ENCODE measurements at places on chromosomes 6 and 20.

- no peak for DNase-seq
Measured at GRCh38 chr20:55586610-55587009, 418.7 kb downstream of the CBLN4 start.

GRCh38 chr20:53576195-53576580, 17.5 kb downstream of the ZNF217 start:
- DNase-seq, result no peak

DNA sequence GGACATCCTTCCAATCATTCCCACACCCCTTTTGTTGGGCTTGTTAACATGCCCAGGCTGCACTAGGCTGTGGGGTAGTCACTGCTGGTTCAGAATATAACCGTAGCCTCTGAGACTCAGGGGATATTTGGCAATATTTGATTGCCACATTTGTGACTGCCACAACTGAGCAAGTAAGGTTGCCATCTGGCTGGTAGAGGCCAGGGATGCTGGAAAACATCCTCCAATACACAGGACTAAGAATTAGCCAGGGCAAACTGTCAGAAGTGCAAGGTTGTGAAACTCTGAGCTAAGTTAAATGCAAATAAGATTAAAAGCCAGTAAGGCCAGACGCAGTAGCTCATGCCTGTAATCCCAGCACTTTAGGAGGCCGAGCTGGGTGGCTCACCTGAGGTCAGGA, 112.0 kb downstream of the ZMYND8 start:
- DNase-seq, result no peak

GRCh38 chr20:37284691-37285161, 4.7 kb upstream of the MANBAL start:
- DNase-seq, result no peak

Data from astrocyte (in vitro differentiated cells and primary cell).